ENCODE measurements at places on chromosomes 2 and 18.
A peak's percentile ranks its signal among the peaks of the same experiment; 100 is the strongest.

- peak; percentile 9 for DNase-seq
These were observed 185.6 kb upstream of the COL3A1 start for GRCh38 chr2:188788621-188789020.

DNA sequence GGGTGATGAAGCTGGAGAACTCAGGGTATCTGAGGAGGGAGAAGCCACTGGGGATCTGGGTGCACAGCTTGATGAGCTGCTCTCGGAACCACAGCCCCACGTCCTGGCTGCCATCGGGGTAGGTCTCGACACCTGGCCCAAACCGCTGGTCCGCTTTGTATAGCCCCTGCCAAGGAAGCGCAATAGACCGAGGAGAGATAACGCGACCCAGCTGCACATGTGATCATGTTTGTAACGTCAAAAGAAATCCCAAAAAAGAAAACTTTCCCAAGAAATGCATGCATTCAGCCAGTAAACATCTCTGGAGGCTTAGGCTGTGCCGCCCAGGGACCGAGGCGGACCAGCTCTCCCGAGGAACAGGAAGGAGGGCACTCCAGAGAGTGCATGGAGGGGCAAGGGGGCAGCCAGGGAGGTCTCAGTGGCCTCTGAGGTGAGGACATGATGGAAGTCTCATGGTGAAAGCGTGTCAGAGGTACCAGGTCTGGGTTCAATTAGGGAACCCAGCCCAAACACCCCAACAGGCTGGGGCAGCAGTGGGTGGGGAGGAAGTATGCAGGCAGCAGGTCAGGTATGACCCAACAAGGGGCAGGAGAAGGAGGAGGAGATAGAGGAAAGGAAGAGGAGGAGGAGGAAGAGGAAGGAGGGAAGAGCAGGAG, 28.3 kb downstream of the ANKMY1 start:
- no peak for DNase-seq

DNA sequence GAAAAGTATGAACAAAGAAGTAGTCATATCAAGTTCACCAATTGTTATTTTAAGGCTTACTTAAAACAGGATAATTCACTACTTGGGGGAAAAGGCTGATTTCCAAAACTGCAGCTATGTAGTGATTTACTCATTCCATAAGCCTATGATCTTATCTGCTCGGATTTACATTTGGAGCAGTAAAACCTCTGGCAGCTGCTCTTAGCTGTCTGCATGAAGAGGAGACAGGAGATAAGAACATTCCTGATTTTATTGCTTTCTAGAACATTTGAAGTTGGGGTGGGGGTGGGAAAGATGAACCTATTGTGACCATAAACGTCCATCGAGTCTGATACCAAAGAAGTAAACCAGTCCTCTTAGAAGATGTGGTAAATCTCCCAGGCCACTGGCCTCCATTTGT, 120.9 kb downstream of the MMADHC start:
- no peak for DNase-seq

DNA sequence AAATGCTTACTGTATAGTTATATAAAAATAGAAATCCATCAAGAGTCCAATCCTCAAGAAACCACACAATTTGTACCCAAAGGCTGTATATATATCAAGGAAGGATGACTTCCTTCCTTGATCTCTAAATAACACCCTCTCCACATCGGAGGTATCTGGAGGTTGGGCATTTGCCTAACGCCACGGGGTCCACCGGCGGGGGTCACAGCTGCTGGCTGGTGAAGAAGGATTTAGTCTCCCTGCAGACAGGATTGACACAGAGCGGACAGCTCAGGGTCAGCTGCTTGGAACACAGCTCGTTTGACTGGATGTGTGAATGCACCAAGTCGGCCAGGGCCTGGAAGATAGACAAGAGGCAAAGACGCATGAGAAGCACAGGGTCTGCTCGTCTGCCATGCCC, 36.0 kb downstream of the FECH start:
- DNase-seq: no peak

GRCh38 chr18:36415625-36416024, 118.1 kb downstream of the FHOD3 start:
- no peak for DNase-seq

- DNase-seq: no peak
These were observed 76.8 kb downstream of the ZFP36L2 start for GRCh38 chr2:43149482-43150107.

GRCh38 chr2:106863387-106863786, 22.6 kb downstream of the ST6GAL2 start:
- no peak for DNase-seq

DNA sequence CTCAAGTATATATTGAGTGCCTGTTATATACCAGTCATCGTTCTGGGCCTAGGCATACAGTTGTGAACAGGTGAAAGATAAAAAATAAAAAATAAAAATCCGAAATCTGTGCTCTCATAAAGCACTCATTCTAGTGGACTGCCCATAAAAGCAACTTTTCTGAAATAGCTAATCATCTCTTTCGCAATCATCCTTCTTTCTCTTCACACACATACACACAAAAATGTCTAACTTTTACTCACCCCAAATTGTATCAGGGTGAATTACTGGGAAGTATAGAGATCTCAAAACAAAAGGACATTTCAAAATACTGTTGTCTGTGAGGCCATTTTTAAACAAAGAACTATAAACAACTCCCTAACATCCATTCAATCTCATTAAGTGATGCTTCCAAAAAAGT, 29.6 kb upstream of the ORC2 start:
- DNase-seq: no peak

DNA sequence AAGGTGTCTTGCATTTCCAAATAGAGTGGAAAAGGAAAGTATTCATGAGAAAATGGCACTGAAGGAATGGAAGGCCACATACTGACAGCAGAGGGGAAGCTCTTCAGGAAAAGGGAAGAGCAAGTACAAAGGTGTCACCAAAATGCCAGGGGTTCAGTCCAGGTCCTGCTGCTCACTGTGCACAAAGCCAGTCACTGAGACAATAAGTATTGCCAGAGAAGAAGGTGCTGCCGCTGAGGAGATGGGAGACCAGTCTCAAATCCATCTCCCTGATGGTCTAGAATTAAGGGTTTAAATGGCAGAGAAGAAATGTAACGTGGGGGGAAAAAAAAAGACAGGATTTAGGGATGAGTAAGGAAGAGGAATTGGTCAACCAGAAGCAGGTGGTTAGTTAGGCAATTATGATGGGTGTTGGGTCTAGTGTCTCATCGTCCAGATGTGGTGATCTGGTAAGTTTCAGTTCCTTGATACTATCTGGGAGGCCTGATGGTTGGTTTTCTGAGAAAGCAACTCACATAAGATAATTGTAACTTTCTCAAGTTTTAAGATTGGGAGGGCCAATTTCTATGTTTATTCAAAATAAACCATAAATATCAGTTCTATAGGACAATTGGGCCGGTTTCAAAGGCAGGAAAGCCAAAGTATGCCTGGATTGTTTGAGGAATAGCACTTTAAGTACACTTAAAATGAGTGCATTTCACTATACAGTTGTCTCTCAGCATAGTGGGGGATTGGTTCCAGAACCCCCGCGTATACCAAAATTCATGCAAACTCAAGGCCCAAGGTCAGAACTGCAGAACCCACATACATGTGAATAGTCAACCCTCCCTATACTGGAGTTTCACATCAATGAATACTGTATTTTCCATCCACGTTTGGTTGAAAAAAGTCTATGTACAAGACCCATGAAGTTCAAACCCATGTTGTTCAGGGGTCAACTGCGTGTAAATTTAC, 109.1 kb upstream of the DNAJC10 start:
- DNase-seq: no peak

GRCh38 chr2:99139003-99139402, 2.5 kb upstream of the C2orf15 start:
- no peak for DNase-seq

- no peak for DNase-seq
These were observed 71.0 kb downstream of the NGEF start for GRCh38 chr2:232941912-232942594.

DNA sequence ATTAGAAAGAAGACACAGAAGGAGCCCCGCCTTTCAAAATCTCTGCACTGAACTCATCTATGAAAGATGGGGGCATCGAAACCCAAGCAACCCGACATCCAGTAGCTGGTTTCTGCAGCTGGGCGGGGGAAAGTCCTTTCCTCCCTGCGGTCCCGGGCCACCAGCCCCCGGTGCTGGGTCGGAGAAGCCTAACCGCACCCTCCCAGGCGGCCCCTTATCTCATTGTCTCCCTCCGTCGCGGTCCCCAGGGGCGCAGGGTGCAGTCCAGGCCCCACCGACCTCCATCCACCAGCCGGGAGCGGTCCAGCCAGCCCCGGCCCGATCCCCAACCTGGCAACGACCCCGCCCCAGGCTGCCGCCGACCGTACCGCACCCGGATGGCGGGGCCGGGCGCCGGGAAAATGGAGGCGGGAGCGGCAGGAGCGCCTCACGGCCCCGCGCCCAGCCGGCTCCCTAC, 452 bp downstream of the RAPH1 start:
- DNase-seq: no peak

DNA sequence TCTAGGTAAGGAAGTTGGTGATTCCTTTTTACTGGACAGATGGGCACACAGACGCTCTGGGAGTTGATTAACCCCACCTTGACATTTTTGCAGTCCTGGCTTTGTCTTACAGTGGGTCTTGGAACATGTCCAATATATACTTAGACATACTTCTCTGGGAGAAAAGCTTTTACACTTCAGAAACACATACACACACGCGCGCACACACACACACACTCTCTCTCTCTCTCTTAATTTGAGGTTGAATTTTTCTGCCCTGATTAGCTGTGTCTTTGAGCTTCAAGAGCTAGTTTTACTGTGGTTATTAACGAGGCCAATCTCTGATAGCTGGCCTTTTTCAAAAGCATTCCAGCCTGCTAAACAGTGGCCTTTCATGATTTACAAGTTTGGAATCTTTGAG, 215.0 kb downstream of the MYCN start:
- no peak for DNase-seq

GRCh38 chr2:127083819-127084503, 23.0 kb downstream of the BIN1 start:
- DNase-seq: peak; percentile 96

DNA sequence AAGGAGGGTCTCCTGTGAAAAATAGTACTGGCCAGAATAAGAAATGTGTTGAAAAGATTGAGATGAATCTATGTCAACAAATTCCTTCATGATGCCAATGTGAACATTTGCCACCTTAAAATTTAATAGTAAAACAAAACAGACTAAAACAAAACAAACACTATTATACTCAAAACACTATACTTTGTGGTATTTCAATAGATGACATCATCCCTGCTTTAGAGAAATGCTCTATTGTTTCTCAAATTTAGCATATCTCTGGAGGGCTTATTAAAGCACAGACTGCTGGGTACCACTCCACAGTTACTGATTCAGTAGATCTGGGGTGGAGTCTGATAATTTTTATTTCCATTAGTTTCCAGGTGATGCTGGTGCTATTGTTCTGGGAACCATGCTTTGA, 579.4 kb upstream of the FAM98A start:
- no peak for DNase-seq

- DNase-seq: no peak
These were observed 7.5 kb upstream of the RNF144A start for GRCh38 chr2:6909431-6910385.

DNA sequence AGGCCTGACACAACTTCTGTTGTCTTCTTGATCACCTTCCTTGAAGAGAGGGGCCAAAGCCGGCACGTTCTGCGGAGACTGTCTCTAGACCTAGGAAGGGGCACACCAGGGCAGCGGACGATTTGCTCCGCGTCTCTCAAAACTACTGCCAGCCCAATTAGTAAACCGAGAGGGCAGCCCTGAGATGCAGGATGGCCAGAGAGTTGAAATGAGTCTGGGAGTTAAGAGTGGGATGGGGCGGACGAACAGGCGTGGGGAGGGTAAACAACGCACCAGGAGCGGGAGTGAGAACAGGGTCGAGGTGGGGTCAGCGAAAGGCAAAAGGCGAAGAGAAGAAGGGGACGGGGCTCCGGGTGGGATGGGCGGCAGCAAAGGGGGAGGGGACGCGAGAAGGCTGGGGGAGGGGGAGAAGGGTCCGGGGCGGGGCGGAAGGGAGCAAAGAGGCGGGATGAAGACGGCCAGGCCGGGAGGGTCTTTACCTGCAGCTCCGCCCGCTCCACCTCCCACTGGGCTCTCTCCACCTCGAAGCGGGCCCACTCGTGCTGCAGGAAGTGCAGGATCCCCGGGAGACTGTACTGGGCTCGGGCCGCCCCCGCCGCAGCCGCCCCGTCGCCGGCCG, 476 bp downstream of the STRN start:
- peak; percentile 84 for DNase-seq

DNA sequence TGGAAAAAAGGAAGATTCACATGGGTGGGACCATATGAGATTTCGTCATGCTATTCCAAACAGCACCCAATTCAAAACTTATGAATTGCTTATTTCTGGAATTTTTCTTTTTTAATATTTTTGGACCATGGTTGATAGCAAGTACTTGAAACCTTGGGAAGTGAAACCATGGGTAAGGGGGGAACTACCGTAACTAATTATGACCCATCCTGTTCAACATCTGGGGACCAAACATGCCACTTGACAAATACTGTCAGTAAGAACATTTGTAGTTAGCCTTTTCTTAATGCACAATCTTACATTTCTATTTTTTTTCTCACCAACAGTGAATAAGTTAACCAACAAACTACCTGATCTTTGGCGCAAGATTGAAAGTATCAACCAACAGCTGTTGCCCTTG, 105.7 kb upstream of the TTC39C start:
- DNase-seq: no peak

- no peak for DNase-seq
These were observed 85.1 kb downstream of the CTAGE1 start for GRCh38 chr18:22332590-22332989.

DNA sequence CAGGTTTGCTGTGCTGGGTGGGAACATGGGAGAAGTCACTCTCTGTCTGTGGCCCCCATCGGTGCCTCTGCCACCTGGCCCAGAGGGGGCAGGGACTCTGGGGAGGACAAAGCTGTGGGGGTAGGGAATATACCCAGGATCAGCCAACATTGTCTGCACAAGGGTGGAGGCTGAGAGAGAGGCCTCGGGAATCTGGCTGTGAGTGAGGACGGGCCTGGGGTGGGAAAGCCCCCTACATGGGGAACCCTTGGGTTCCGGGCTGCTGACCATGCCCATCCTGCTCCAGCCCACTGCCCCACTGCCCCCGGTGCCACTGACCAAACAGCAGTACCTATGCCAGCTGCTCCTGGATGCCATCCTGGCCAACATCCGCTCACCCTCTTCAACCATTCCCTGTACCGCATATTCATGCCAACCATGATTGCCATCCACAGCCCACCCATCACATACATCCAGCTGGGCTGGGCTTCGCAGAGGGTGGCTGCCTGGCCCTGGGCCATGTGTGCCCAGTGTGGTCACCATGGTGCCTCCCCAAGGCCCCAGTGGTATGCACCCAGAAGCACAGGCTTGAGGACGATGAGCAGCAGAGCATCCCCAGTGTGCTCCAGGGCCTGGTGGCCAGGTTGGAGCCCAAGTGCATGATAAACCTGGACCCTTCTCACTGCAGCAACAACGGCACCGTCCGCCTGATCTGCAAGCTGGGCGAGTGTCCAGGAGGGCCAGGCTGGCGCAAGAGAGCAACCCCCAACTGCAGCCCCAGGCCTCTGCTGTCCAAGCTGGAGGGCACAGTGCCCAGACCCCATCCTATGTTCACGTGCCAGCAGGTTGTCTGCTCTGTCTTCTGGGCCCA, 6.9 kb upstream of the POTEF start:
- no peak for DNase-seq

All from posterior cingulate gyrus (tissue), 11 donors.